ENCODE measurements at places on chromosomes 6 and 20.

- DNase-seq: no peak
Observed at GRCh38 chr6:68994521-68994920, 359.4 kb downstream of the ADGRB3 start.

DNA sequence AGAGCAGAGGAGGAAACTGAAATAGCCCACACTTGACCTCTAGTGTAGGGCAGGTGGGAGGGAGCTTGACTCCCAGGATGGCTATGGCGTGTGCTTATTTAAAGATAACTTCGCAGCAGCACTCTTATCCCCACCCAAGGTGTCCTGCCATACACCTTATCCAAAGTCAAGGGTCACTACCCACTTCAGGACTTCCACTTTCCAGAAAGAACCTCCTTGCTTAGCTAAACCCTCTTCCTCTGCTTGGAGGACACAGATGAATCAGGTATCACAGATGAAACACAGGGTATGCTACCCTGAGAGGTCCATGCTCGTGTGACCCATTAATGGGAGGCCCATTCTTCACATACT is 2.3 kb downstream of the RIN2 start:
- DNase-seq: no peak

DNA sequence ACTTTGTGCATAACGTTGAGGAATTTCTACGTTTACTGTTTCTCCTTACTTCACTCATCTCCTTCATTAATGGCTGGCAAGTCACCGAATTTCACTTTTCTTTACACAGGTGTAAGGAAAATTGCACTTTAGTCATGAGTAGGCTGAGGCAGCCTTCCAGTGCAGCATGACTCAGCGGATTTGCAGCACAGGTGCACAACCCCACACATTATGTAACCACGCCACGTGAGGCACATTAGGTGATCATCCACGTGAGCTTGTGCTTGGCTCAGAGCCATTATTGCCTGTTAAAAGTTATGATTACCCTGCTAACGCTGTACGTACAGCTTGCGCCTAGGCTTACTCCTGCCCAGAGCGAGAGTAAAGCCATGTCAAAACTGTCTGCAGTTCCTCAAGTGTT is 158.8 kb downstream of the NKAIN2 start:
- no peak for DNase-seq

GRCh38 chr6:130697995-130698535 is 129.1 kb upstream of the SMLR1 start:
- no peak for DNase-seq

DNA sequence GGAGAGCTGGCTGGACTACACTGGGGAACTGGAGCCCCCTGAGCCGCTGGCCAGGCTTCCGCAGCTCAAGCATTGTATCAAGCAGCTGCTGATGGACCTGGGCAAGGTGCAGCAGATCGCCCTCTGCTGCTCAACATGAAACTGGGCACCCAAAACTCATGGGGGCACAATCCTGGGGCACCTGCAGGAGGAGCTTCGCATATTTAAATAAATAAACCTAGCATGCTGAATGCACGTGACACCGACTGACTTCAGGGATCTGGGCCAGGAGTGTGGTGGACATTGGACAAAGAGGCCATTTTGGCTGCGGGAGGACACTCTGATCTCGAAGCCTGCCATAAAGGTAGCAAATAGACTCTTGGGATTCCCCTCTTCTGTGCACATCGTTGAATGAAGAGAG is 6.8 kb downstream of the SCAND1 start:
- DNase-seq: no peak

DNA sequence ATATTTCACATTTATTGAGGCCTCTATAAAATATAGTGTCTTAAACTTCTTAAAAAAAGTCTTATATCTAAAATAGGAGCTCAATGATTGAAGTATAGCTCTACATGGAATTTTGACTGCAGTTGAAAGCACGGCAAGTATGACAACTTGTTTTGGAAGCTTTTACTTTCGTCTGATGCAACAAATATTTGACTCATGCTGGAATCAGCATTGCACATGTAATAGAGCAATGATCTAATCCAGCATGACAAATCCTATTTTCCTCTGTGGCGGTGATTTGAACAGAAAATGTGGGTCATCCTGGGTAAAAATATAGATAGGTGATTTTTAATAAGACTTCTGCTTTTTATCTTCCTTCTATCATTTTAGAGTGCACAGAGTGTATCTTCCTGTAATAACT is 111.6 kb downstream of the TINAG start:
- peak; percentile 85 for DNase-seq
